ENCODE measurements at places on chromosomes 16 and 17.

GRCh38 chr17:2138318-2138717 is 83.4 kb downstream of the HIC1 start:
- DNase-seq, result no peak

GRCh38 chr17:8421571-8421970 is 14.1 kb upstream of the NDEL1 start:
- no peak for DNase-seq

GRCh38 chr17:79775632-79776031 is 2.3 kb upstream of the CBX2 start:
- DNase-seq, result no peak

GRCh38 chr17:76735586-76736348 is 1.4 kb downstream of the SRSF2 start:
- no peak for DNase-seq

- DNase-seq, result peak; percentile 9
Observed at GRCh38 chr17:82582213-82582612, 62.7 kb downstream of the FOXK2 start.

GRCh38 chr16:4306470-4307214 is 9.2 kb upstream of the GLIS2 start:
- no peak for DNase-seq

DNA sequence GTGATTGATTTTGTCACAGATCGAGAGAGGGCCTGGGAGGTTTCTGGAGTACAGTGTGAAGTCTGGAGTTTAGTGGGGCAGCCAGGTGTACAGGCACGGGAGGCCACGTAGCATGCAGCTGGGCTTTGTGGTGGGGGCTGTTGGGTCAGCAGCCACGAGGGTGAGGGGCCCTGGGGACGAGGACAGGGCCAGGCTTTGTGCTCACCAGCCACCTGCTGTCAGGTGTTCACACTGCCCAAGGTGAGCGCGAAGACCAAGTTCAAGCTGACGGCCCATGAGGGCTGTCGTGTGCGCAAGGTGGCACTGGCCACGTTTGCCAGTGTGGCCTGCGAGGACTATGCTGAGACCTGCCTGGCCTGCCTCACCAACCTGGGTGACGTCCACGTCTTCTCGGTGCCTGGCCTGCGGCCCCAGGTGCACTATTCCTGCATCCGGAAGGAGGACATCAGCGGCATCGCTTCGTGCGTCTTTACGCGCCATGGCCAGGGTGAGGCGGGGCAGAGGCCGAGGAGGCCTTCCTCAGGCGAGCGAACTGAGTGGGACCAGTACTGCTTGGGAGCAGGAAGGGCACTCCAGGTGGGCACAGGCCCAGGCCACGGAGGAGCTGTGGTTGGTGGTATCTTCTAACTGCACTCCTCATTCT is 15.9 kb downstream of the LLGL1 start:
- no peak for DNase-seq

DNA sequence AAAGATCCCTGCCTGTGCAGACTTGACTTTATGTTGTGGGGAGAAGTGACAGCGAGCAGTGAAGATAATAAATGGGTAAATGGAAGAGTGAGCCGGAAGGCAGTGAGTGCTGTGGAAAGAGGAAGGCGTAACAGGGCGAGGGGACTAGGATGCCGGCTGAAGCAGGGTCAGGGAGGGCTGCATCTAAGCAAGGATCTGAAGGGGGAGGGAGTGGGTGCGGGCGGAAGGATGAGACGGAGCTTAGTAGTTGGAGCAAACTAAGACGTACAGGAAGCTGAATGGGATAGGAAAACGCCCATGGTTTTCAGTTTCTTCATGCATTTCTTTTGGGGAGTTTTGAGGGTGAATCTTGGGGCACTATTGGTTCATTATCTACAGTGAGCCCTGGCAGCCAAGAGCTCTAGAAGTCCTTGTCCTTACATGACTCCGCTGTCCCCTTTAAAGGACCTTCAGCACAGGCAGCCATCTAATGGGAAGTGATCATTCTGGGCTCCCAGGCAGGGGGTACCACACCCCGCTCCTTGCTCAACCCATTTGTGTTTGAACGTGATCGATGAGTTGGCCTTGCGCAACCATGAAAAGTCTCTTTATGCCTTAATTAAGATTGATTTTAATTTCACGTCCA is 10.4 kb upstream of the NAT9 start:
- no peak for DNase-seq

DNA sequence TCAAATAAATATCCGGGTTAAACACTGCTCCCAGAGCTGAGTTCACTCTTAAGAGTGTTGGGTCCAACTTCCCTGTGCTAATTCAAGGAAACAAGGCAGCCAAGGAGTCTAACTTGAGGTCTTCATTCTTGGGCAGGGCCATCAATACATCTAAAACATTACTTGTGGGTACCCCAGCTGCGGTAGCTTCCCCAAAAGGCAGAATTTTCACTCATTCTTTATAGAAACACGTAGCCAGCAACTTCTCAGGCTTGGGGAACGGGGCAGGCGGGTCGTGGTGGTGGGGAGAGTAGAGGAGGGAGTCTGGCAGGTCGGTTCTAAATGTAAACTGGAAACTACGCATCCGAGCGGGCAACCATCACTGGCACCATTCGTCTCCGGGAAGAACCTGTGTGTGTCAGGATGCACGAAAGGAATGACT is 666 bp upstream of the METTL9 start:
- DNase-seq, result peak; percentile 14

- DNase-seq, result no peak
Observed at GRCh38 chr17:31778523-31778922, 80.5 kb downstream of the COPRS start.

- no peak for DNase-seq
Observed at GRCh38 chr16:48965386-48965785, 316.3 kb downstream of the CBLN1 start.

DNA sequence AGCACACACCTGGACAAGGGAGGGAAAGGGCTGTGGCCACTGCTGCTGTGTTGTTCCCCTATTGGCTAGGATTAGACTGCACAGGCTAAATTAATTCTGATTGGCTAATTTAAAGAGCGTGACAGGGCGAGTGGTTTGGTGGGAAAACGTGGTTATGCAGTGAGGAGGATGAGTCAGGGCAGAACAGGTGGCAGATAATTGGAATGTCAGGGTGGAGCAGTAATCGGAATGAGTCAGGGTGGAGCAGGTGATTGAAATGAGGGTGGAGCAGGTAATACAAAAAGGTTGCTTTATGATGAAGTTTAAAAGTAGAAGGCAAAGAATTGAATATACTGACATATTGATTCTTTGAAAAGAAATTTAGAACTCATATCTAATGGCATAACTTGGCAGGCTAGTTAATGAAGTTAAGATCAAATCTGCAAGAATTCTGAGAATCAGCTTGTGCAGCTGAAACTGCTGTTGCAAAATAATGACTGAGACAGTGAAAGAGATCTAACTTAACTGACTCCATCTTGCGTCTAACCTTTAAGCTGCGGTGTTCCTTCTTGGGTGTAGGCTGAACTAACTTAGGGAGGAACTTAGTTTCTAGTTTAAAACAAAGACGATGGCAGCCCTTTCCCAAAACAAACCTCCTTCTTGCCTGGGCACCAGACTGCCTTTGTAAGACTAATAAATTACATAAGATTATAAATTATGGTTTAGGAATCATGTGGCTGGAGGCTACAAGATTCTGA is 174.3 kb downstream of the UTP18 start:
- no peak for DNase-seq

DNA sequence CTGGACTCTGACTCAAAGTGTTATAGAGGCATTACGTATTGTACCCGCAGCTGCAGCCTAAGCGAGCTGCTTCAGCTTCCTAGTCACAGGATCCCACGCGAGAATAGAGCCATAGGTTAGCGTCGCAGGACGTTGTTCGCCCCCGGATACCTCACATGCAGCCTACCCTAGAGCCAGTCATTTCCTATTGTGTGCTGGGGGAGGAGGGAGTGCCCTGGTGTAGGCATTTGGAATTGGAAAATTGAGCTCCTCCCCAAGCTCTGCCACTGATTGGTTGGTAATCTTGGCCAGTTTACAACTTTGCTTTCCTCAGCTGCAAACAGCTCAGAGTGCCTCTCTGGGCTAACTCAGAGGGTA is 530 bp downstream of the NAA60 start:
- peak; percentile 78 for DNase-seq

- no peak for DNase-seq
Observed at GRCh38 chr16:9370061-9370491, 278.6 kb downstream of the HAPSTR1 start.

- DNase-seq, result peak; percentile 71
Observed at GRCh38 chr16:89320782-89321501, 103.4 kb downstream of the ZNF778 start.

- DNase-seq, result no peak
Observed at GRCh38 chr17:81348097-81349055, 46.9 kb upstream of the BAHCC1 start.

- no peak for DNase-seq
Observed at GRCh38 chr16:59907611-59908010, 1173.5 kb upstream of the GOT2 start.

- peak; percentile 11 for DNase-seq
Observed at GRCh38 chr17:32803544-32803943, 73.4 kb downstream of the MYO1D start.

GRCh38 chr16:4182581-4183236 is 59.2 kb downstream of the SRL start:
- DNase-seq, result no peak

DNA sequence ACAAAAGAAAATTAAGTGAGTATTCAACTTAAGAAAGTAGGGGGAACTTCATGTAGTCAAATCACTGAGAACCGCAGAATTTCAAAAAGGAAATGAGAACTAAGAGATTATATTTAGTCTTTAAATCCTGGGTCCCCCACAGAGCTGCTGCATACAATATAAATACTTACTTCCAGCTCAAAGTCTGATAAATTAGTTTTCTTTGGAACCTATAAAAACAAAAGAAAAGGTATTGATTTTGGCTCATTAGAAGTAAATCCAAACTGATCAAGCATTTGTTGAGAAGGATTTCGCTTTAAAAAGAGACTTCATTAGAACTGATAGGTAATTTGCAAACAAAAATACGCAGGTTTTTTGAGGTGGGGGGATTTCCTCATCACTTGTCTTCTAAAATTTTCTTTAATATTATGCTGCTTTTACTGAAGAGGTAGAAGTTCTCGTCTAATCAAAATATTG is 21.9 kb downstream of the PARN start:
- DNase-seq, result no peak

- DNase-seq, result no peak
Observed at GRCh38 chr17:17279316-17279715, 1.7 kb downstream of the COPS3 start.

All from fibroblast of the aortic adventitia (primary cell).